ENCODE measurements at places on chromosomes 7 and 10.
A peak's percentile ranks its signal among the peaks of the same experiment; 100 is the strongest.

GRCh38 chr7:133290041-133290440 lies 37.2 kb downstream of the EXOC4 start:
- no peak for DNase-seq

DNA sequence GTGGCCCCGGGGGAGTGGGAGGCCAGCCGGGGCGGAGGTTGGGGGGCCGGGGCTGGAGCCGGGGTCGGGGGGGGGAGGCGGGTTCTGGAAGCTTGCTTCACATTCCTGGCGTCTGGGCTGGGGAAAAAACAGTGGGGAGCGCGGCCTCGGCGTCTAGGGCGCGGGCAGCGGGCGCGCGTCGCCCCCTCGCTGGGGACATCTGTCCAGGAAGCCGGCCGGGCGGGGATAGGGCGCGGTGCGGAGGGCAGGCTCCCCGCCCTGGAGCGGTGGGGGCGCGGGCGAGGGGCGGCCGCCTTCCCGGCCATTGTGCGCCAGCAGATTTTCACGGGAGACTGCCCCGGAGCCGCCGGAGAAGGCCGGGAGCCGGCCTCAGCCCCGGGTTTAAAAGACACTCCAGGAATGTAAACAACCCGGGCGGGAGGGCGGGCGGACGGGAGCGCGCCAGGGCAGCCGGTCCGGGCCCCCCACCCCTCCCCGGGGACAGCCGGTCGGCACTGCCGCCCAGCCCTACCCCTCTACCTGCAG lies 1.4 kb downstream of the ZMIZ1 start:
- no peak for DNase-seq

DNA sequence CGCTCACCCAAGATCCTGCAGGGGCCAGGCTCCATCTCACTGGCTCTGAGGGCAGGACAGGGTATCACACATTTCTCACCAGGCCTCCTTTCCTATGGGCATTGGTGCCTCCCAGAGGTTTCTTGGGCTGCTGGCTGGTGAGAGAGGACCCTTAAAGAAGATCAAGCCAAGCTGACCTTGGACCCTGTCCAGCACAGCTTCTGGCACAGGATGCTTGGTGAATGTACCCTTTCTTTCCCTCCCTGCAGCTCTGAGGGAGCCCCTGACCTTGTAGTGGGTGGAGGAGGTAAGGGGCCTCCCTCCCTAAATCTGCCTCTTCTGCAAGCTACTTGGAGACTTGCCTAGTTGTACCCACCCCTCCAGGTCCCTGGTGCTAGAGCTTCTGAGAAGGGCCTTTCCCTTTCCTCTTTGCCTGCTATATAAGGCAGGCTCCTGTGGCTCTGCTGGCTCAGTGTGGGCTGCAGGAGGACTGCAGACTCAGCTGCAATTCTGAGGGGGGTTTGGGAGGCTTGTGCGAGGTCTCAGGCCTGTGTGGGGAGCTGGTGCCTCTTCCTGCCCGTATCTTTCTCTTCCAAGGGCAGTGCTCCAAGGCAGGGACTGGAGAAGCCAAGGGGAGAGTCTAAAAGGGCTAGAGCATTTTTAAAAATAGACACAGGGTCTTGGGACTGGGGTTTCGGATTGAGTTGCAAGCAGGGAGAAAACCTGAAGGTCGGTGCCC lies 11.7 kb upstream of the TRIM8 start:
- DNase-seq, result no peak

GRCh38 chr7:155870334-155871180 lies 58.3 kb upstream of the SHH start:
- no peak for DNase-seq

DNA sequence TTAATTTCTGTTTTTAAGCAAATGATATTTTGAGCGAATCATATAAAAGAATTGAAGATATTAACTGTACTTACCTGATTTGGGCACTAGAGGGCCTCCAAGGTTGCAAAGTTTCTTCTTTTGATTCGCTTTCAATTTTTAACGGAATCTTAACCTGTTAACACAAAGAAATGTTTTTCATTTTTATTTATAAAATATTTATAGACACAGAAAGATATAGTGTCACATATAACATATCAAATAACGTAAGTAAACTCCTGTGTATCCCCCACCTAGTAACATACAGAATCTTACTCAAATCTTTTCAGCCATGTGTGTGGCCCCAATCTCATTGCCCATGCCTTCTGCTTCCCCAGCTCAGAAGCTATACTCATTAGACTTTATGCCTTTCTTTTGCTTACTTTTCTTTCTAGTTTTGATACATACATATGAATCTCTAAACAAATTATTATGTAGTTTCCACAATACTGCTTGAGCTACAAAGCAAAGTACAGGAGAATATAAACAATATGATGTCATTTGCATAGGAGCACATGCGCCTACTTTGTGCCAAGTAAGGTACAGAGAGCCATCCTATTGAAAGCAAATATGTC lies 49.5 kb upstream of the ZPBP start:
- no peak for DNase-seq

DNA sequence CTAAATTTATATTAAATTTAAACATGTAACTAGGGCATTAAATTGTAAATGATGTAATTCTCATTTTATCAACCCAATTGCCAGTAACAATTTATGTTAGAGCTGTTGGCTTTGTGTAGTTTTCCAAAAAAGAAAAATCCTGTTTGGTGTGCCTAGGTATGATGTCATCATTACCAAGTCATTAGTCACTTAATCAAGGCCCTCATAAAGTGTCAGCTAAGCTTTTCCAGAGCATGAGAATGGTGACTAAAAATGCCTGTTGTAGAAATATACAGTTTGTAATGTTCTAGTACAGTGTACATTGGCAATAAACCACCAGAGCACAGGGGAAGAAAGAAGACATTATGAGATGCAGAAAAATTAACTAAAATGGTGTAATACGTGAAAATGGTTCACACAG lies 593.8 kb upstream of the ANKRD30A start:
- no peak for DNase-seq

DNA sequence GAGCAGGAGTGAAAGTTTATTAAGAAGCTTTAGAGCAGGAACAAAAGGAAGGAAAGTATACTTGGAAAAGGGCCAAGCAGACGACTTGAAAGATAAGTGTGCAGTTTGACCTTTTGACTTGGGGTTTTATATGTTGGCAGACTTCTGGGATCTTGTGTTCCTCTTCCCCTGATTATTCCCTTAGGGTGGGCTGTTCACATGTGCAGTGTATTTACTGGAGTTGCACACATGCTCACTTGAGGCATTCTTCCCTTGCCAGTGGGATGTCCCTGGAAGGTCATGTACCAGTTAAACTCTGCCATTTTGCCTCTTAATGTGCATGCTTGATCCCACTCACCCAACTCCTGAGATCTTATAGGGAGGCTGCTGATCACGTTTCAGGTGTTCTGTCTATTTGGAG lies 23.4 kb upstream of the ARHGAP12 start:
- DNase-seq, result no peak

DNA sequence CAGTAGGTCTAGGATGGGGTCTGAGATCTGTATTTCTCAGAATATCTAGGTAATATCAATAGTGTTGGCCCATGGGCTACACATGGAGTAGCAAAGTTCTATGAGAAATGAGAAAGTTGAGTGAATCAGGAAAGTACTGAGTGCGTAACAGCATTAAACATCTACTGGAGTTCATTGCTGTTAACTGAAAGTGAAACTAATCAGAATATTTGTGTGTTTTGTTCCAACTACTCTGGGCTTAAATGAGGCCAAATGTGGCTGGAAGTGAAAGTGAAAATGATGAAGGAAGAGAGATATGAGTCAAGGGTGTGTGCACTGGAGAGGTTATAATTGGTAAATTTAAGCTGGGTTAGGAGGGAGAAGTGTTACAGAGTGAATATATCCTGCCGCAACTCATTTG lies 46.5 kb downstream of the TMEM106B start:
- no peak for DNase-seq

DNA sequence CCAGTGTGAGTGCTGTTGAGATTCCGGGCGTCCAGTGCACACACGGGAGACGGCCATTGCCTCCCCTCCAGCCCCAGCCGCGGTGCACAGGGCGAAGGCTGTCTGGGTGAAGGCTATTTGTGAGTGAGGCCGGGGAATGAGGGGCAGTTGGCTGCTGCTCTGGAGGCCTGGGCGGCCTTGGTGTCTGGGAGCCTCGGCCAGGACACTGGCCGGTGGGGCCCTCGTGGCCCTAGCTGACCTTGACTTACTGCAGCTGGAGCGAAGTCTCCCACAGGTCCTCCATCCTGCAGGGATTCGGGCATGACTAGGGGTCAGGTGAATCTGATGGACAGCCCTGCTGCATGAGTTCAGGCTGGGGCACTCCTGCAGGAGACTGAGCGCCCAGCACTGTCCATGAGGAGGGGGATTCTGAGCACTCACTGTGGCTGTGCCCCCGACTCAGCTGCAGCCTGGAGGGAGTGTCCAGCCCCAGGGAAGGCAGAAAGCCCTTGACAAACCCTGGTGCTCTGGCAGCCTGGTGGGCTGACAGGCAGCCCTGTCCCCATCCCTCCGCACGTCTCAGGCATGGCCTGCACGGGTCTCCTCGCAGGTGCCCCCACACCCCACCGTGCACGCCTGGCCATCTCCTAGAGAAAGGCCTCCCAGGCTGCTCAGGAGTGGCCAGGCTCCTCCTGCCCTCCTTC lies 52.7 kb upstream of the FAM20C start:
- DNase-seq, result no peak

- no peak for DNase-seq
Measured at GRCh38 chr10:9668411-9668810, 1349.3 kb upstream of the CELF2 start.

- DNase-seq, result no peak
Measured at GRCh38 chr7:128045766-128046165, 14.5 kb upstream of the LRRC4 start.

- DNase-seq, result peak; percentile 1
Measured at GRCh38 chr10:102675666-102676533, 31.6 kb downstream of the TRIM8 start.

- no peak for DNase-seq
Measured at GRCh38 chr7:116800594-116800993, 61.8 kb upstream of the CAPZA2 start.

DNA sequence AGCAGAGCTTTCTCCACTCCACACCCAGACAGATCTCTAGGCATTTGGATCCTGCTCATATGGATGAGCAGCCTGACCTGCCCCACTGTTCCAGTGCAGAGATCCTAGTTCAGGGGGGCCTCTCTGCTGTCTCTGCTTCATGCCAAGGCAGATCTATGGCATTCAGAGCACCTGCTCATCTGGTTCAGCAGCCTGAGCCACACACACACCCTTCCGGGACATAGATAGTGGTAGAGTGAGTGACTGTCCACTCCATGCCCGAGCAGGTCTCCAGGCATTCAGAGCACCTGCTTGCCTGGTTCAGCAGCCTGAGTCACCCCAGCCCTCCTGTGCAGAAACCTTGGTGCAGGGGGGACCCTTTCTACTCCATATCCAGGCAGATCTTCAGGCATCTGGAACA lies 54.3 kb upstream of the ZNF800 start:
- DNase-seq, result no peak

DNA sequence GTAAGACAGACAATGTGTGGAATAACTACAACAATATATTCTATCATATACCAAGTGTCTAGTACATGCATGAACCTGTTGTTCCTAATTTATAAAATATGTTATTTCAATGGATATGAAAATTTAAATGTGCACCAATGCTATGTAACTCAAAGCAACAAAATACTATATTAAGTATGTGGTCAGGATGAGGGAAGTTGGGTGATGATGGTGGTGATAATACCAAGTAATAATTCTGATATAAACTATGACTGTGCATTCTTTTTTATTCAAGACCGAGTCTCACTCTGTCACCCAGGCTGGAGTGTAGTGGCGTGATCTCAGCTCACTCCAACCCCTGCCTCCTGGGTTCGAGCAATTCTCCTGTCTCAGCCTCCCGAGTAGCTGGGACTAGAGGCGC lies 2.1 kb upstream of the FRA10AC1 start:
- DNase-seq, result no peak

DNA sequence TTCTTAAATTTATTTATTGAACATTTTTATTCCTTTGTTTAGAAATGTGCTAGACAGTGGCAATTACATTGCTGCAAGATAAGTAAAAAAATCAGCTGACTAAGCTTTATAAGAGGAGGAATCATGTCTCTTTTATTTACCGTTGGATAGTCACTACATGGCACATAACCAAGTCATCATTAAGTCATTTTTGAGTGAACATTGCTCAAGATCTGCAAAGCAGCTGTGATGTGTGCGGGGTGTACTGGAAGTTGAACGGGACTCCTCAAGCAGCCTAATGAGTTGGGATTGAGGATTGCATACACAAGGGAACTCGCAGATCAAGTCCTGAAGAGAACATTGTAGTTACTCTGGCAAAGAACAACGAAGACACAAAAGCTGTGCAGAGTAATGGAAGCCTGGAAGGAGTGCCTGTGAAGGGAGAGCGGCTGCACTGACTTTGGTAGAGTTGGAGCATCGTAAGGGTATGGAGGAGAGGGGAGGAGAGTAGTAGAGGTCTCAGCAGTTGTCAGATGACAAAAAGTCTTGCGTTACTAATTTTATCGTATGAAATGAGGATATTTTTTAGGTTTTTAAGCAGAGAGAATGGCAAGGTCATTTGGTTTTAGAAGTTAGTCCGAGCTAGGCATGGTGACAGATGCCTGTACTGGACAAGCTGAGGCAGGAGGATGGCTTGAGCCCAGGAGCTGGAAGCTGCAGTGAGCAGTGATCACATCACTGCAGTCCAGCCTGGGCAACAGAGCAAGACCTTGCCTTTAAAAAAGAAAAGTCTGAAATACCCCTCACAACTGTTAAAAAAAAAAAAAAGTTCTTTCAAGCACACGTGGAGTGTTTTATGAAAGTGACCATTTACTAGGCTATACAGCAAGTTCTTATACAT lies 95.1 kb downstream of the BMPR1A start:
- DNase-seq, result no peak

DNA sequence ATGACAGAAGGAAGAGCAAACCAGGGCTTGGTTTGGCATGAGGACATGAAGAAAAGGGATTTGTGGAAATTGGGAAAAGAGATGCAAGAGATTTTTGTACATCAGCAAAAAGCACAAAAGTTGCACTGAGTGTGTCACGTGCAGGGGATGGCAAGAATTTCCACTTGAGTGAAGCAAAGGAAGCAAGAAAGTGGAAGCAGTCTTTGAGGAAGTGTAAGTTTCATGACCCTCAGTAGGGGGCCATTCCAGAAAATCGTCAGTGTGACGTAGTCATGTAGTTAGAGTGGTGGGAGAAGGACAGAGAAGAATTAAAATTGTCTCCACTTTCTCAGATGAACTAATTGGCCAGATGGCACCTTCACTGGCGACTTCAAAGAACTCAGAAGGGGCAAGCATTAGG lies 123.3 kb upstream of the FZD1 start:
- DNase-seq, result no peak

- no peak for DNase-seq
Measured at GRCh38 chr7:139218173-139218572, 12.9 kb upstream of the UBN2 start.
